GM23338 (cell line): ENCODE measurements at places on chromosomes 1 and 21.

DNA sequence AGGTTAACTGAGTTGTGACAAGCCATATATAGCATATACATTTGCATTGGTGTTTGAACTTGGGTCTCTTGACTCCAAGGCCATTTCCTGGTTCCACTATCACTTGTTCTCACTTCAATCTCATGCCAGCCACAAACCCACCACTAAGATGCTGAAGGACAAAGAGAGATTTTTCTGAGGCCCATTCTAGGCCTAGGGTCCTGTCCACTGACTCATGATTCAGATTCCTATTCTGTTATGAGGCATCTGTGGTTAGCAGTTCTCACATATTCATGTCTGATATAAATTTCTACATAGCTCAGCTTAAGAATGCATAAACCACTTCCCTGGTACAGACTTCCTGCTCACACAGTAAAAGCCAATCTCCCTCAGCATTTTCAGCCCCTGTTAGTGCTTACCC lies 326.1 kb upstream of the BEND5 start:
- no peak for DNase-seq

GRCh38 chr1:214006845-214007244 lies 19.1 kb downstream of the PROX1 start:
- no peak for DNase-seq

DNA sequence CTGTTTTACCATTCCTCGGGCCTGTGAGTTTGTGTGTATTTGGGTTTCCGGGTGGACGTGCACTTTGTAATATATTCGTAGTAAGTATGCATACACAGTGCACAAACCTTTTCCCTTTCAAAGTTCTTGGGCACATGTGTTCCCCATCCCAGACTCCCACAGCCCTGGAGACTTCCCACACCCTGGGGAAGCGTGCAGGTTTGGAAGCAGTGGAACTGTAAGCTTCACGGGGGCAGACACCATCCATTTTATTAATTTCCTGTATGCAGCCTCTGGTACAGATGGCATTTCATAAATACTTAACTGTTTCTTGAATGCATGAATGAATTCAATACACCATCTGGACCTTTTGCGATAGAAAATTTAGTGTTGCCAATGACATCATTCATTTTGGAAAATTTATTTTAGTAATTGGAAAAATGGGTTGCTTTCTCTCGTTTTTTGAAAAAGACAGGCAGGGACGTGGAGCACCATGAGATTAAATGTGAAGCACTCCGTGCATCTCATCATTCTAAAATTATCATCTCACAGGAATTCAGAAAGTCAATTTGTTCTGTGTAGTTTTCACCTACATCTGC lies 10.8 kb downstream of the ETS2 start:
- DNase-seq = no peak

- DNase-seq = peak; percentile 72
Observed at GRCh38 chr1:1889847-1890505, 911 bp downstream of the GNB1 start.

- no peak for DNase-seq
Observed at GRCh38 chr1:23421753-23422240, 2.8 kb downstream of the TCEA3 start.

DNA sequence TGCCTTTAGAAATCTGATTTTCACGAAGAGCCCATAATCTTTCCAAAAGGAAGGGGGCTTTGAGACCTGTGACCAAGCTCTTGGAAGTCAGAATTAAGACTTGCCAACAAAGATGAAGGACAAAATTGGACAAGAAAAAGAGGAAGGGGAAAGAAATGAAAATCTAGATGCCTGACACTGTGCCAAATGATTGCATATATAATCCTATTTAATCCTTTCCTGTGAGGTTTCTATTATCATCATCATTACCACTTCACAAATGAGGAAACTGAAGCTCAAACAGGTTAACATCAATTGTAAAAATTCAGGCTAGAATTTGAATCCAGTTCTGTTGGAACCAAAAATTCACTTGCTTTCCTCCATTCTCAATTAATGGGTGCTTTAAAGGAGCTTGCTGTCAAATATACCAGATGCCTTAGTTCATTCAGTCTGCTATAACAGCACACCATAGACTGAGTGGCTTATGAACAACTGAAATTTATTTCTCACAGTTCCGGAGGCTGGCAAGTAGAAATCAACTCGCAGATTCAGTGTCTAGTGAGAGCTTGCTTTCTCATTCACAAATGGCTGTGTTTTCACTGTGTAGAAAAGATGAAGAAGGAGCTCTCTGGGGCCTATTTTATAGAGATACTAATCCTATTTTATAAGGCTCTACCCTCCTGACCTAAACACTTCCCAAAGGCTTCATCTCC lies 197.5 kb upstream of the ST6GALNAC5 start:
- DNase-seq = no peak
